Endothelial cell of umbilical vein (primary cell): ENCODE measurements at places on chromosomes 1 and 21.

- DNase-seq: no peak
These were observed 33.9 kb upstream of the LAMC2 start for GRCh38 chr1:183152180-183152579.

DNA sequence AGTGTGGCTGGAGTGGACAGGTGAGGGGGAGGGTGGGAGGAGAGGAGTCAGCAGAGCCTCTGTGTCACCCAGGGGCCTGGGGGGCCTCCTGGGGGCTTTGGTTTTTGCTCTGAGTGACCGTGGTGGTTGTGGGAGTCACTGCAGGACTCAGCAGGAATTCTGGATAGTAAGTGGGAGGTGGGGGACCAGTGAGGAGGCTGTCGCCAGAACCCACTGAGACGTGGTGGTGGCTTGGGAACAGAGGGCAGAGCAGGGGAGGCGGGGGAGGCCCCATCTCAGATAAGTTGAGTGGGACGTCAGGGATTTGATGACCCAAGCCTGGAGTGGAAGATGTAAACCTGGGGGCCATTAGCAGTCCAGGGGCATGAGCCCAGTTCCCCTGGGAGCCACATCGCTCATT lies 123.2 kb upstream of the WNT4 start:
- no peak for DNase-seq

- DNase-seq: no peak
These were observed 40.2 kb upstream of the ZNF496 start for GRCh38 chr1:247371801-247372259.

- peak; percentile 57 for DNase-seq
These were observed 109.2 kb downstream of the TTLL7 start for GRCh38 chr1:83889707-83890106.

DNA sequence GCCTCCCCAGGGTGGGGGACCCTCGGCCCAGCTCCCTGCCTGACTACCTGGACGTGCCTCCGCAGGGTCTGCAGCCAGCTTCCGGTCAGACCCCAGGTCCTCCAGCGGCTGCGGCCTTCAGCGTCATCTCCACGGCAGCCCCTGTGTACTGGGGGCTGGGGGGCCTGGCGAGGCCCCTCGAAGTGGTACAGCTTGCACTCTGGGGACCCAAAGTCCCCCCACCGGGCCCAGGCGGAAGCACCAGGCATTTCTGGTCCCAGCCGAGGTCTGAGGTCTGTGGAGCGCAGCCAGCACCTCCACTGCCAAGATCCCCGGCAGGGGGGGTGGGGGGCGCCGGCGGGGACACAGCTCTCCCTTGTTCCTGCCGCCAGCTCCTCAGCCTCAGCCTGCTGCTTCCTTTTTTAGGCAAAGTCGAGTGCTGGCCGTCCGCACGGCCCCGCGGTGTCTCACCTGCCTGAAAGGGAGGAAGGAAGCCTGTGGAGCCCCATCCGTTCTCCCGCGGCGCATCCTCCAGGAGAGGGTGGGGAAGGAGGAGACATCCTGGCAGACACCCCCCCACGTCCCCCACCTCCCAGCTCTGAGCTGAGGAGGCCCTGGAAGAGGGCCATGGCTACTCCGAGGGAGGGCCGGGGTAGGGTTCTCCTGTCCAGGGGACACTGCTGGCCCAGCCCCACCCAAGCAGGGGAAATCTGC lies 1.2 kb upstream of the VWA1 start:
- DNase-seq: no peak

DNA sequence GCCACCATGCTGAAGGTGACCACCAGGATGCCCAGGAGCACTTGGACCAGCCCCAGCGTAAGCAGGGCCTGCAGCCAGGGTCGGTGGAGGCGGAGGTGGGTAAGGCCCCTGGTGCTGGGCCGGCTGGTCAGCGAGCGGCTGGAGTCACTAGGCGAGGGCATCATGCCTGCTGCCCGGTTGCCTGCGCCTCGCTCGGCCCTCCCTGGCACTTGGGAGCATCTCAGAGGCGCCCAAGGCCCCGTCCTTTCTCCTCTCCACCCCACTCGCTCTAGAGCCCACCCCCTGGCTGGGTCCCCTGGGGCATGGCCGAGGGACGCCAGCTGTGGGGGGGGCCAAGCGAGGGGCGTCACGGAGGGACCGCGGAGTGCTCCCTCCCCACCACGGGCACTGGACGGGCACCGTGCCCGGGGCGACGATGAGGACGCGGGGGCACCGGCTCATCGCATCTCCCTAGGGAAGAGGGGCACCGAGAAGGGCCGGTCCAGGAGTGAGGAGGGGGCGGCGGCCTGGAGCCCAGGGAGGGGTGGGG lies 505 bp downstream of the ENTREP3 start:
- peak; percentile 31 for DNase-seq

DNA sequence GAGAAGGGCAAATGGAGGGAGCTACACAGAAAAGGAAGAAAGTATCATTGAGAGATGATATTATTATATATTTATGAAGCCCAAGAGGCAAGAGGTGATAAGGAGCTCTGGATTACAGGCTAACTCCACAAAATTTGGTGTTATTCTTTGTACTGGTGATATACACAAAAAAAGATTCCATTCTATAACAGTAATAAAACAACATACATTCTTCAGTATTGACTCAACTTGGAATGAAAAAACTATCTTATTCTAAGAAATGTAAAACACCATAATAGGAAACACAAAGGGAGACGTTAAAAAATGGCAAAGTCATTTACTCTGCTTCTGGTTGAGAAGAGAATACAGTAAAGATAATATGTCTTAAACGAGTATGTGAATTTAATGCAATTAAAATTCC lies 99.4 kb downstream of the TEX35 start:
- DNase-seq: peak; percentile 50

DNA sequence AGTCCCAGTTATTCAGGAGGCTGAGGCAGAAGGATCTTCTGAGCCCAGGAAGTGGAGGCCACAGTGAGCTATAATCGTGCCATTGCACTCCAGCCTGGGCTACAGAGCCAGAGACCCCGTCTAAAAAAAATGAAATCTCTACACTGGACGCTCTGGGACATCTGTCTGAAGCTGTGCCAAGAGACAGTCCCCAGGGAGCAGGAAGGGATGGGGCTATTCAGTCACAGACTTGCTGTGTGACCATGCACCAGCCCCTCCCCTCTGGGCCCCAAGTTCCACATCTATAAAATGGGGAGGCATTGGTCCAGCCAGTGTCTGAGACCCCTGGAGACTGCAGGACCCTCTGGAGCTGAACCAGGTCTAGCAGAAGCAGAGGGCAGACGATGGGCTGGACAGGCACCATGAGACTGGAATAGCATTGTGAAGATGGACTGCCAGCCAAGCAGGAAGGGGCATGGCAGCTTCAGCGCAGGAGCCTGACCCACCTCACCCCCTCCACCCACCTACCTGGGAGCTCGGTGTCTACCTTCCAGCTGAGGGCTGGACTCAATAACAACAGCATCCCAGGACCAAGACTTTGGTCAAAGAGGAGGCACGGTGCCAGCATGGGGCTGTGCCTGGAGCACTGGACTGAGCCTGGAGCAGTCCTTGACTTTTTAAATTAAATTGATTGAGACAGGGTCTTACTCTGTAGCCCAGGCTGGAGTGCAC lies 1.4 kb downstream of the TMEM54 start:
- no peak for DNase-seq

DNA sequence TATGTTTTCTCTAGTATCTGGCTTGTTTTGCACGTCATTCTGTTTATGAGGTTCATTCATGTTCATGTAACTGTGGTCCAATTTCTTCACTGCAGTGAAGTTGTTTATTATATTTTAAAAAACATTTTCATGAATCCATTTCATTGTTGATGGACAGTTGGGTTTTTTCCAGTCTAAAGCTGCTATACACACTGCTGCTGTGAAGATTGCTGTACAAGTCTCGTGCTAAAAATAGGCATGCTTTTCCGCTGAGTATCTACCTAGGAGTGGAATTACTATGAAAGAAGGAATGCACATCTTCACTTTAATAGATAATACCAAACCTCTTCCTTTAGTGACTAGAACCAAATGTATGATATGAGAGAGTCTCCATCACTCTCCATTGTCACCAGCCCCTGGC lies 49.0 kb upstream of the ETS2 start:
- DNase-seq: no peak

DNA sequence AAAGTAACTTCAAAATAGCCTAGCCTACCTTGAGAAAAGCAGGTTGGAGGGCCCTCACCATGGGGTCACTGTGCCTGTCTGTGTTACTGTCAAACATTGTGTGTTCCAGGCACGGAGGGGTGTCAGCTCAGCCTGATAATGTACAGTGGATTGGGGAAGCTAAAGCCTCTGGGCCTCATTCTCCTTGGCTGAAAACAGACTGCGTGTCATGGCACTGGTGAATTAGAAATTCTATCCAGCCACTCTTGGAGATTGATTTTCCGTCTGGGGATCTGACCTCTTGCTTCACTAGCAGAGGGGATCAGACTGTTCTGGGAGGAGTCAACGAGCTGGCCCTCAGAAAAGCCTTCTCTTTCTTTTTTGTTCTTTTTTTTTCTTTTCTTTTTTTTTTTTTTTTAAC lies 123.5 kb upstream of the HOOK1 start:
- DNase-seq: no peak

- no peak for DNase-seq
These were observed 55.5 kb downstream of the CACNA1E start for GRCh38 chr1:181538836-181539235.

GRCh38 chr1:228017356-228018124 lies 10.7 kb downstream of the WNT3A start:
- DNase-seq: no peak

DNA sequence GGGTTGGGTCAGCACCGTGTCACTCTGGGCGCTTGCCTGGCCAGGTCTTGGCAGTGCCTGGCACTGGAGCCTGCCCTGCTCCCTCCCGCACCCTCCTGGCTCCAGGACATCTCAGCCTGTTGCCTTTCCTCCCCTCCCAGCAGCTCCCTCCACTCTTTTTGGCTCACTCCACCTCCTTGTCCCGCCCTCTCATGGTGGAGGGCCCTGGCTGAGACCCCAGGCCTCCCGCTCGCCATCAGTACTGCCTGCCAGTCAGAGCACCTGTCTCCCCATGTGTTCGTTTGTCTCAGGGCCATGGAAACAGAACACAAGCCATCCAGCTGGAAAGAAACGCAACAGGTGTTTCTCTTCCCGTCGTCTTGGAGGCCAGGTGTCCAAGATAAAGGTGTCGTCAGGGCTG lies 61.0 kb downstream of the B3GALT5 start:
- DNase-seq: no peak

- no peak for DNase-seq
These were observed 12.2 kb downstream of the SLC35F3 start for GRCh38 chr1:233916706-233917105.

GRCh38 chr1:229620876-229621275 lies 5.0 kb downstream of the TAF5L start:
- DNase-seq: no peak

- no peak for DNase-seq
These were observed 12.7 kb upstream of the HMGCL start for GRCh38 chr1:23837908-23838307.

GRCh38 chr1:1160281-1160930 lies 13.3 kb upstream of the TTLL10 start:
- no peak for DNase-seq

DNA sequence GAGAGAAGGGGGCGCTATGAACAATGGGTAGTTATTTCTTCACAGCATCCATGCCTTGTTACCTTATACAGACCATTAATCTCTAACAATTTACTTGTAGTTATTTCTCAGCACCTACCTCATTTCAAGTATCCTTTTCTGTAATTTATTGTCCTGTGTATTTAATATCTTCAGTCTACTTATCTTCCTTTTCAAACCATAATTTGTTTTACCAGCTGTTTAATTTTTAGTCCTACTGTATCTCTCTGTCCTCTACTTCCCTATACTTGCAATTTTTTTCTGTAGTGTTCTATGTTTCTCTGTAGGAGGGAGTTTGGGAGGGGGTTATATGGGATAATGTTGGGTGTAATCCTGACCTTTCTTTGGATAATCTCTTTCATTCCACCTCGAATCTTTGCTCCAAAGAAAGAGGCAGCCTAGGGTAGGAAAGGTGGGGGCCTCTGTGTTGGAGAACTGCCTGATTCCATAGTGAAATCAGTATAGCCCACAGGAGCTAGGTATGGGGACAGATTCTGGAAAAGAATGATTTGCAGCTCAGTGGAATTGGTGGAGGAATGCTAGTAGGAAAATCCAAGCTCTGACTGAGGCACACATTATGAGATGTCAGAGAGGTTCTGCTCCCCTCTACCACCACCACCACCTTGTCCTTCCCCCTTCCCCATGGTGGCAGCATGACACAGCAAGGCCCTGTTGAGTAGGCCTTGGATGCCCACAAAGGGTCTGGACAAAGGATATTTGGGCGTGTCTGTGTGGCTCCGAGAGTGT lies 642 bp downstream of the MLLT11 start:
- DNase-seq: peak; percentile 41

DNA sequence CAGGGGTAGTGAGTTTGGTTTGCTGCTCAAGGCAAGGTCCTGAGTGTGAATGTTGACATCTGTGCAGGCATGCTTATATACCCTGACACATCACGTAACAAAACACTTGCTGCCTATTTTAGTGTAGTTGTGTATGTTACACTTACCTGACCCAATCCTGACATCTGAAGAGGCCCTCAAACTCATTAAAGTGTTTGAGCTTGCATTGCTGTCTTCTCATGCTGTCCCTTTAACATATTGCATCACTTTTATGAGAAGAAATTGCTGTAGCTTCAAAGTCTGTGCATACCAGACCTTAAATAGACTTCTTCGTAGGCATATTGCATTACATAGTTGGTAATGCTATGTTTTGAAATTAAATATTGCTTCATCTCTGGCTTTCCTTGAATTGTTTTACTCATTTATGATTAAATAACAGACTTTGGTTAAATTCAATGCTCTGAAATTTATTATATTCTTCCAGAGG lies at the start of gene KRTAP19-3:
TSS of gene KRTAP19-3 (minus strand) at position 51 of the 466 bp plus-strand sequence. CDS start 56 bp downstream, outside the sequence.
- DNase-seq: no peak

GRCh38 chr1:174912264-174912663 lies 87.5 kb upstream of the CACYBP start:
- peak; percentile 7 for DNase-seq

DNA sequence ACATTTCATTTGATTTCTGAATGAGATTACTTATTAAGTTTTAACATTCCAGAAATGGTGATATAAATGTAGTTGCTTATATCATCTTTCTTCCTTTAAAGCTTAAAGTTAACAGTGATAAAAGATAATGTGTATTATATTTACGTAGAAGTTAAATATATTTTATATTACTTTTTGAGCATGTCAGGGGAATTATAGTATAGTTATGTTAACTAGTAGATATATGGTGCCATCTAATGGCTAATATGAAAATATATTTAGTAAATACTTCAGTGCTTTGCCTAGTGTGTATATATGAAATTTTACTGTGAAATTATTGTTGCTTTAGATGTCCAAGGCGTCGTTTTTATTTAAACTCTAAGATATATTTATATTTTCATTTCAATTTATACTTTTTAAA lies 51.5 kb downstream of the SYT14 start:
- peak; percentile 31 for DNase-seq
